ENCODE measurements at places on chromosomes 6 and 20.

GRCh38 chr20:8250539-8251200 is 118.6 kb downstream of the PLCB1 start:
- DNase-seq = no peak

- DNase-seq = no peak
Observed at GRCh38 chr6:97842521-97842920, 559.5 kb upstream of the MMS22L start.

DNA sequence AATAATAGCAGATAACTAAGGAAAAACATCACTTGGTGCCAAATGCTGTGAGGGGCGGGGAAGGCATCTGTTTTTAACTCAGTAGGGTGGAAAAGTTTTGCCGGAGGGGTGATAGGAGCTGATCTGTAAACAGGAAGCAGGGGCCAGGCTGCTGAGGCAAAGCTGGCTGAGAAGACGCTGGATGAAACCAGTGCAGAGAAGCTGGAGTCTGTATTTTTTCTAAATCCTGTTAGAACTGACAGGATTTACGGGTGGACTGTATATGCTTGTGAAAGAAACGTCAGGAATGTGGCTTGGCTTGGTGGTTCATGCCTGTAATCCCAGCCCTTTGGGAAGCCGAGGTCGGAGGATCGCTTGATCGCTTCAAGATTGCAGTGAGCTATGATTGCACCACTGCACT is 5.6 kb downstream of the PCMTD2 start:
- DNase-seq = no peak

DNA sequence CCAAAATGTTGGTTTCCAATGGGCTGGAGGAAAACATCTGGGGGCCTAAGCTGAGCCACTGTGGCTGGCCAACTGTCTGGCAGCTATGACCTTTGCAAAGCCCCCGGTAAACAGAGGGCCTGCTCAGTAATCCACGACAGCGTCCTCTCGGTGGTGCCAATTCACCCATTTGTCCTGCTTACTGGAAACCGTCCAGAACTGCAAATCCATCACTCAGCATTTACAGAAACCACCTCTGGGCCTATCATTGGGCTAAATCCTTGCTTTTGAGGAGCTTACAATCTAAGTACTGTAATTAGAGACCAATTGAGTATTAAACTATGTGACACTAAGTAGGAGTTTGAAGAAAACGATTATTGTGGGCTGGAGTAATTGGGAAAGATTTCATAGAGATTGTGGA is 31.0 kb downstream of the ADAT2 start:
- DNase-seq = no peak

DNA sequence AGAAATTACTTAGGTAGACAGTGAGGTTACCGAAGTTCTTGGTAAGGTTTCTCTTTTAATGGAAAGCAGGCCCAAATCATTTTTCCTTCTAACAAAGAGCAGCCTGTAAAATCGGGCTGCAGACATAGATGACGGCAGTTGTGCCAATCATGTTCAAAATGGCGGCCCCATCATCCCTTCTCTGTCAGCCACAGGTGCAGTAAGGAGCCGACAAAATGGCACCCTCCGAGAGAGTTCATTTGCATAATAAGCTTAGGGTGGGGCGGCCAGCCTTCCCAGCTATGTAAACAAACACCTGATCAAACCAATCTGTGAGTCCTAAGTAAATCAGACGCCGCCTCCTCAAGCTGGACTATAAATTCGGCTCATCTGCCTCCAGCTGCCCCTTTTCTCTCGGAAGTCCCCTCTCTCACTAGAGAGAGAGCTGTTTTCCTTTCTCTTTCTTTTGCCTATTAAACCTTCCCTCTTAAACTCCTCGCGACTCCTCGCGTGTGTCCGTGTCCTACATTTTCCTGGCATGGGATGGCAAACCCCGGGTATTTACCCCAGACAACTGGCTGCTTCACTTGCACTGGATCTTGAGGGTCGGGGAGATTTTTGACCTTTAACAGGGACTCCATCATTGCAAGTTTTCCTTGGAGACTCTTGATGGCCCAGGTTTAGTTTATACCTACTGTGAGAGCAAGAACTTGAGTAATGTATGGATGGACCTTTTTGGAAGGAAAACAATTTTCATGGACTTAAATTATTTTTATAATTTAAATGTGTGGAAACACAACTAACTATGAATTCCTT is 8.9 kb upstream of the DDR1 start:
- DNase-seq = no peak

- peak; percentile 3 for DNase-seq
Observed at GRCh38 chr6:119348748-119349360, 707 bp downstream of the MAN1A1 start.

GRCh38 chr6:7505189-7505699 is 36.2 kb upstream of the DSP start:
- DNase-seq = no peak

DNA sequence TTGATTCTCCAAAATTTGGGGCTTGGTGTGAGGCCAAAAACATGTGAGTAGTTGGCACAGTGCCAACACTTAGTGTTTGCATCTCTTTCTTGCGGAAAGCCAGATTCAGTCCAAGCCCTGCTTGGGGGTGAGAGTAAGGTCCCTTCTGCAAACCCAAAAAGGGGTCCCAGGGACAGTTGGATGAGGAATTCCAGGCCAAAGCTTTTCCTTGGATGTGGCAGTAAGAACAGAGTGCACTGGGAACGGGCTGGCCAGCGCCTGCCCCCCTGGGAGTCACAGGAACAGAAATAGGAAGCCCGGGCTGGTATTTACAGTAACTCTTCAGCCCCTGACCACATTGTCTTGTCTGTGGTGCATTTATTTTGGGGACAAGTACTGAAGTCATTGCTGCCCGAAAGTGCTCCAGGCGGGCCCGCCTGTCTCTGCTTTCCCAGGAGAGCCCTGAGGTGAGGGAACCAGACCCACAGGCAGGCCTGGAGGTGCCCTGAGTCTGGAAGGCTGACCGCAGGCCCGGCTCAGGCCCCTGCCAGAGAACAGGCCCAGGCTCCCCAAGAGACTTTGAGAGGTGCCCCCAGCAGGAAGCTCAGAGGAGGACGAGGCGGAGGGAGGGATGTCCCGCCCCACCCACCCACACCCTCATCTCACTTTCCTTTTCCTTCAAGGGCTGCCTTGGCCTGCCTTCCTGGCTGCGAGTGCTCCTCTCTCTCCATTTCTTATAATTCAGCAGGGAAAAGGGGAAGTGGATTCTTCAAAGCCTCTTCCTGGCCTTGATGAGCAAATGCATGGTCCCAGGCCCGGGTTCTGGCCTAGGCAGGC is 218.4 kb downstream of the MAFB start:
- DNase-seq = no peak

GRCh38 chr6:28747631-28748157 is 176.1 kb downstream of the TRIM27 start:
- no peak for DNase-seq

Measured in stimulated activated CD8-positive, alpha-beta memory T cell treated with anti-CD3 and anti-CD28 coated beads, Interleukin-12 subunit alpha, Interleukin-12 subunit beta, amount 100 ng/mL, for 4 hours (primary cell).